GM12892 (cell line): ENCODE measurements at places on chromosomes 5 and 9.
A peak's percentile ranks its signal among the peaks of the same experiment; 100 is the strongest.

GRCh38 chr5:132687995-132688394 lies 14.2 kb downstream of the IL4 start:
- no peak for DNase-seq

- peak; percentile 13 for DNase-seq
Observed at GRCh38 chr9:69919461-69920061, 98.9 kb downstream of the CFAP95 start.

- DNase-seq: no peak
Observed at GRCh38 chr9:69519470-69520240, 152.5 kb downstream of the APBA1 start.

DNA sequence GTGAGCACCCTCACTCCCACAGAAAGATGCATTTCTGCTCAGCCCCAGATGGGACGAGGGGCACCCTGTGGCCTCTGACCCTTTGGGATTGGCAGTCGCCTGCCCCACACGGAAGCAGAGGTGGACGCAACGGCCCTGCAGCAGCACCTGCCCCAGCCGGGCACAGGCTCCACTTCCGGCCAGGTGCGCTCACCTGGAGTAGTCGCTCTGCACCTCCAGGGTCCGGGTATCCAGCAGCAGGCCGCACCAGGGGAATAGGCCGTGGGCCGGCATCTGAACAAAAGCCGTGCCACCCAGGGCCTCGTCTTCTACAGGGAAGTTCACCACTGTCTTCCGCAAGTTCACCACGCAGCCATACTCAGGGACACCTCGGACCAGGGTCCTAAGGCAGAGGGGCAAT lies 30.7 kb downstream of the TERT start:
- DNase-seq: no peak

- DNase-seq: no peak
Observed at GRCh38 chr9:133703591-133704399, 34.4 kb downstream of the SARDH start.

DNA sequence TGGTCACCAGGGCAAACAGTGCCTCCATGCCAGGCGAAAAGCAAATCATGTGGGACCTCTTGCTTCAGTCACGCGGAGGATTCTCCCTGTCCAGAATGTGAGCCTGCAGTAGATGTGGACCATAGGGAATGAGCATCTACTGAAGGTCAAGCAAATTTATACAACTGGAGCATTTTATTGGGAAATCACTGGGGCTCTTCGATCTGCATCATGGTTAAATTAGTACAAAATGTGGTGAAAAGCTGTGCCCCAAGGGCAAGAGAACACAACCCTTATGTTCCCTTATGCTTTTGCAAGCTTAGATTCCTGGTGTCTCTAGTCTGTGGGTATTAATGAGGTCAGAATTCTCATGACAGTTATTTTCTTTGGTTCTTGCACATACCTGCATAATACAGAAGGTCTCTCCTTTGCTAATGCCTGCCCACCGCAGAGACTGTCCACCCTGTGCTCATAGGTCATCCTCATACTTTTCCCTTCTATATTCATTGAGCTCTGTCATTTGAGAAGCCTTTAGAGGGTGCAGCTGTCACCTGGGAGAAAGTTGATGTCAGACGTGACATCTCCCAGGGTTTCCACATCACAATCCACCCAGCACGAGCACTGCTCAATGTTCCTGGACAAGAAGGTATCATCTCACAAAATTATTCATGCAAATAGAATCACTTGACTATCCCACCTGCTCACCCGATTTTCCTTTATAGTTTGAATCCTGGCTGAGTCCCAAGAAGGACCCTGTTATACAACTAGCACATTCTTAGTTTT lies 111.7 kb downstream of the NXNL2 start:
- DNase-seq: no peak

GRCh38 chr9:84408416-84408815 lies 67.9 kb upstream of the SLC28A3 start:
- no peak for DNase-seq

- DNase-seq: no peak
Observed at GRCh38 chr9:107539427-107540163, 50.0 kb upstream of the KLF4 start.

GRCh38 chr9:5569409-5569808 lies 59.1 kb downstream of the PDCD1LG2 start:
- no peak for DNase-seq

DNA sequence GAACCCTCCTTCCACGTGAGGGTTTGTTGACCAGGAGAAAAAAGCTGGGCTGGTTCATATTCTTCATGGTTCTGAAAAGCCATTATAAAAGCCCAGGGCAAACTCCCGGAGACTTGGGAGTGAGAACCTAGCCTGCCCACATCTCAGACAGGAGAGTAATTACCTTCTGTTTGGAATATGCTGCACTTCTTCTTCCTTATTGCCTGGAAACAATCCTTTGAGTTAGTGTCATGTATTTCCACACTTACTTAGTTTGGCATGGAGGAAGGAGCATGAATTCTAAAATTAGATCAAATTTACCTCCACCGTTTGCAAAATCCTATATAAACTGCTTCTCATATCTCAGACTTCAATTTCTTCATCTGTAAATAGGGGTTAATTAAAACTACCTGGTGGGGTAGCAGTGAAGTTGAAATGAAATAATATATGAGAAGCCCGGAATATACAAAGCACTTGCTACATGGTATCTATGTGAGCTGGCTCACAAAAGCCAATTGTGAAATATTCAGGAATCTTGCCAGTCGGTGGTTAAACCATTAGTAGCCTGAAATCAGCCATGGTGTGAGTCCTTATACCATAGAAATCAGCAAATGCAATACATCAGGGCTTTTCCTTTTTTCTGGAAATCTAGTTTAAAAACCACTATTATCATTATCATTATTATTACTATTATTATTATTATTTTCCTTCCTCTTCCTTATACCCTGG lies 140.0 kb upstream of the RAD23B start:
- no peak for DNase-seq

- no peak for DNase-seq
Observed at GRCh38 chr5:140168371-140168770, 6.6 kb upstream of the CYSTM1 start.

GRCh38 chr5:53537711-53538110 lies 22.7 kb upstream of the NDUFS4 start:
- DNase-seq: no peak

DNA sequence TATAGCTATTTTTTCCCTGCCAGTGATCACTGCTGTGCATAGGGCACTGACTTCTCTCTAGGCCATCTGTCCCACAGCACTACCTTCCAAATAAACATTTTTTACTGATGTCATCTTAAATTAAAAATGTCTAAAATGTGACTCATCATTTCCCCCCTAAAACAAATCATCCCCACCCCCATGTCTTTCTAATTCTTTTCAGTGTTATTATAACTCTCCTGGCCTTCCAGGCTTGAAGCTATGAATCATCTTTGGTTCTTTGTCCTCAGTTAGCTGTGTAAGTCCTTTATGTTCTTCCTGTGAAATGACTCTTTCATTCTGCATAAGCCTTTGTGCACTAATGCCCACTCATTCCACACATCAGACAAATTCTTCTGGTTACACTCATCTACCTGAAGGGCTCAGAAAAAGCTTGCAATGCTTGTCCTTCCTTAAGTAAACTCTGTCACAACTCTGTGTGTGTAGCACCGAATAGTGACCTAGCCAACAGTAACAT lies 78.1 kb downstream of the CFAP95 start:
- DNase-seq: no peak

- DNase-seq: peak; percentile 19
Observed at GRCh38 chr9:128144239-128145181, 4.7 kb upstream of the LCN2 start.

DNA sequence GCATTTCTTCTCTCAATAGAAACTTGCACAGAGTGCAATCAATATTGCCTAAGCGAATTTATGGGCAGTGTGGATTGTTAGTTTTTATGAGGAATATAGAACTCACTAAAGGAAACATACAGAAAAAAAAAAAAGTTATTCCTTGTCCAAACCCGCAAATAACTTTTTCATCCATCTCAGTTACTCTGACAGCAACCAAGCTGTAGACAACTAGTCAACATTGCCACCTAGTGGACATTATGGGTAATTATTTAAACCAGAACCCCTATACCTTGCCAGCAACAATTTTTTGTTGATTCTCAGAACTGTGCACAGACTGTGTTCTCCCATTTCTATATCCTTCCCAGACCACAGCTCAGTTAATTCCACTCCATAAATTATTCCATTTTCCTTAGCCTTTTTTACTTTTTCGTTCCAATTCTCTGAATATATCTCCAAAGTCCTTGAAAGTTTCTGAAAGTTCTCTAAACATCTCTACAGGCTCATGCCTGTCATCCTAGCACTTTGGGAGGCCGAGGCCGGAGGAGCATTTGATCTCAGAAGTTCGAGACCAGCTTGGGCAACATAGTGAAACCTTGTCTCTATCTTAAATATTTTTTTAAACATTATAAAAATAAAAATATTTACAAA lies 2.6 kb upstream of the AFAP1L1 start:
- peak; percentile 25 for DNase-seq

GRCh38 chr5:173242079-173242478 lies 7.1 kb upstream of the NKX2-5 start:
- no peak for DNase-seq

- no peak for DNase-seq
Observed at GRCh38 chr5:142680605-142681259, 5.2 kb downstream of the FGF1 start.

GRCh38 chr9:129172816-129173215 lies 5.2 kb downstream of the IER5L start:
- DNase-seq: no peak

- DNase-seq: no peak
Observed at GRCh38 chr5:120765189-120765588, 301.1 kb downstream of the PRR16 start.

DNA sequence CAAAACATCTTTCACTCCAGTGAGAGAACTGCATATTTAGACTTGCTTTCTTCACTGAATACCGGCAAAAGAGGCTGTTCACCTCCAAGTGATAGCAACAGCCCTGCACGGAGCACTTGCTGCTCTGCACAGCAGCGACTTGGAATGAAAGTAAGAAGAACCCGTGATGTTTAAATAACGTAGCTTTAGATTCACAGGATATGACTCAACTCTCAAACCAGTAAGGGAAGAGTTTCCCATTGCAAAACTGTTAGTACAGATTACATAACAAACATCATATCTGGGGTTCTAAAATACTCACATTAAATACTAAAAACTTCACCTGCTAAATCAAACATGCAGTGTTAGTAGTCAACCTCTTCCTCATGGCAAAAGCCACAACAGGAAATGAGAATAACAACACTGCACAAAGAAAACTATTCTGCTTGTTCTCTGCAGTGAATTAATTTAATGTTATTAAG lies 203.4 kb downstream of the MCTP1 start:
- no peak for DNase-seq

DNA sequence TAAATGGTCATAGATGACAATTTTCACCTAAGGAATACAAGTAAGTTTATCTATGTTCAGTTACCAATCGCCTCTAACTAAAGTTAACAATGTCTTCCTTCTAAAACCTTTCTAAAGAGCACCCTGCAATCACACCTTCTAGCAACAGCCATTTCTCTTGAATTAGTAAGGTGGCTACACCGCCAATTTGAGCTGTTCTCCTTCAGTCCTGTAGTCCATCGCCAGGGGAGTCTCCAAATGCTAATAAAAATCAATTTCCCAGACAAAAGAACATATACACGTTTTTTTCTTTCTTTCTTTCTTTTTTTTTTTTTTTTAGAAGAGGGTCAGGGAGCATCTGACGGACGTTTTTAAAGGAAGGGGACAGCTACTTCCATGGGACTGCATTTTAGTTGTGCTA lies 729 bp upstream of the RORB start:
- no peak for DNase-seq

DNA sequence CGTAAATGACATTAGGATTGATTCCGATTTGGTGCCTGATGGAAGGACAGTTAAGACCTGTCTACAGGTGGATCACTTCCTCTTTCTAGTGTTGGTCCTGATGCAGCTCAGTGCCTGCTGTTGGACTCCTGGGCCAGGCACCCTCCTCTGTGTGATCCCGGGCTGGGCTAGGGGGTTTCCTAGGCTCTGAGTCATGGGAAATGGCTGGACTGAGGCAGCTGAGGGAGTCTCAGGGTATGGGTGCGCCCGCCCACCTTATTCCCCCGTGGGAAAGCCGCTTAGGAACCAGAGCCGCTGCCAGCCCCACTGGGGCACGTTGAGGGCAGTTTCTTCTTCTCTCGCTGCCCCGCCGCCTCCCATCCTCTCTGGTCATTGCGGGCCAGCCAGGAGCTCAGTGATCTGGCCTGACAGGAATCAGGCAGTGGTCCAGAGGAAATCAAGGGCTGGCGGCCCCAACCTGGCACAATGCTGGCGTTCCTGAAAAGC lies 12.9 kb downstream of the TCF7 start:
- no peak for DNase-seq

- DNase-seq: no peak
Observed at GRCh38 chr9:121240472-121241135, 27.4 kb upstream of the GSN start.

- no peak for DNase-seq
Observed at GRCh38 chr5:2111569-2112105, 228.9 kb upstream of the IRX4 start.
